Epithelial cell of umbilical artery (primary cell): ENCODE measurements at places on chromosomes 2 and 18. TPM values are rescaled to one million over a fixed set of nuclear protein-coding genes. Genes with fewer than 3 reads are reported as not detected.

The DNAJC10 gene
- 113 and 146 TPM in 2 replicates for total RNA-seq

The CHAC2 gene
- 12.3 and 22.9 TPM in 2 replicates for total RNA-seq

The CPLX4 gene
- not detected in 2 replicates for total RNA-seq

The DUSP28 gene
- total RNA-seq: 2.7 and 3.2 TPM in 2 replicates

The ALK gene
- not detected in 2 replicates for total RNA-seq

The RGPD4 gene
- not detected in 2 replicates for total RNA-seq

The PARD3B gene
- total RNA-seq: 5.8 and 7.9 TPM in 2 replicates

The TSN gene
- 61.1 and 75.2 TPM in 2 replicates for total RNA-seq

The PAX3 gene
- total RNA-seq: not detected in 2 replicates

The SP110 gene
- total RNA-seq: 2.6 and 9.3 TPM in 2 replicates

The MBP gene
- total RNA-seq: 0.30 and 0.32 TPM in 2 replicates

The PAIP2B gene
- 0.32 and 0.91 TPM in 2 replicates for total RNA-seq

The ANKRD30B gene
- not detected in 2 replicates for total RNA-seq

The METTL4 gene
- total RNA-seq: 7.8 and 11.2 TPM in 2 replicates

The HOXD8 gene
- 6.2 and 7.8 TPM in 2 replicates for total RNA-seq

The GCKR gene
- total RNA-seq: 3.2 and 8.8 TPM in 2 replicates

The CHRNG gene
- total RNA-seq: not detected in 2 replicates

The KATNAL2 gene
- 0.32 and 1.1 TPM in 2 replicates for total RNA-seq

The AOX1 gene
- 0.32 and 2.0 TPM in 2 replicates for total RNA-seq

The HTR2B gene
- under 0.01 and 2.1 TPM in 2 replicates for total RNA-seq

The ASAP2 gene
- total RNA-seq: 41.5 and 52.3 TPM in 2 replicates

The FAM237A gene
- not detected in 2 replicates for total RNA-seq

The COL5A2 gene
- 151 and 181 TPM in 2 replicates for total RNA-seq

The NHEJ1 gene
- total RNA-seq: 13.0 and 16.1 TPM in 2 replicates

The SH2D6 gene
- total RNA-seq: 0.30 and 0.32 TPM in 2 replicates

The NXPH2 gene
- 0.32 TPM in 1 of 2 replicates, not detected in the other for total RNA-seq
